H9 (cell line): ENCODE measurements at places on chromosomes 13 and 19. TPM values are rescaled to one million over a fixed set of nuclear protein-coding genes. Genes with fewer than 3 reads are reported as not detected.
A peak's percentile ranks its signal among the peaks of the same experiment; 100 is the strongest.

GRCh38 chr13:91544723-91545122 lies 146.3 kb downstream of the GPC5 start:
- no peaks in the 10 kb centered on the region for H3K4me1 ChIP-seq
- no peak overlapping the region for H3K4me3 ChIP-seq
- no peaks in the 10 kb centered on the region for H3K36me3 ChIP-seq
- no peaks in the 10 kb centered on the region for H3K27me3 ChIP-seq
- no peak overlapping the region for H3K27ac ChIP-seq

DNA sequence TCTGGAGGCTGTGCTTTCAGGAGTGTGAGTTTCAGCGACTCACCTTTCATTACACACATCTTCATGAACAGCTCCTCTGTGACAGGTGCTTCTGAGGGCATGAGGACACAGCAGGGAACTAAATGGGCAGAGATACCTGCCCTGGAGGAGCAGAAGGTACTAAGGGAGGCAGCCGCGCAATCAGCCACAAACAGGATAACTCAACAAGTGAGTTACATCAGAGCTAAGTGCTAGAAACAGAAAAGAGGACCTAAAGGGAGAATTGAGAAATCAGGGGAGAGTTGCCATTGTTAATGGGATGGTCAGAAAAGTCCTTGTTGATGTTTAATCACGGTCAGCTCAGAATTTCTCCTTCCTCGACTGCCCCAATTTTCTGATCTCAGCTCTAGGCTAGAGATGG lies 42.5 kb downstream of the SYDE1 start:
- H3K27ac ChIP-seq = no peak overlapping the region
- no peak for DNase-seq
- 0 out of 3 replicates have a peak, but pooled peaks cover 2% of the 10 kb centered on the region for H3K36me3 ChIP-seq
- no peaks in the 10 kb centered on the region for H3K27me3 ChIP-seq
- no peaks in the 10 kb centered on the region for H3K4me1 ChIP-seq

DNA sequence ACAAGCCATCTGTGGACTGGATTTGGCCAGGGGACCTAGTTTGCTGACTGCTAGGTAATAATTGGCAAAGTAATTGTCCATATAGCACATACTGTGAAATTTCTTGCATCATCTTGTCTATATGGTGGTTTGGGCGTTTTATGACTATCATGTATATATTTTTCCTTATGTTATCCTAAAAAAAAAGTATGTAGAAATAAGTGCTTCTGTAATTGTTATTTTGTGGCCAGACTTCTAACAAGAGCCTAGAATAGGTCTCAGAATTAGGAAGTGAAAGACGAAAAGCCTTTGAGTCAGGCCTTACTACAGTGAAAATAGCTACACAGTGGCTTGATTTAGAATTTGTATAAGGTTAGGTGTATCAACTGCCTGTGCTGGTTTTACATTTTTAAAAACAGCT lies 4.2 kb downstream of the FNDC3A start:
- no peak for DNase-seq
- H3K4me1 ChIP-seq = peaks cover 6% of the 10 kb centered on the region; the same call in 1 of the 2 replicates
- no peaks in the 10 kb centered on the region for H3K27me3 ChIP-seq
- H3K27ac ChIP-seq = peak overlapping the region; percentile 39
- no peaks in the 10 kb centered on the region for H3K36me3 ChIP-seq

- H3K36me3 ChIP-seq = no peaks in the 10 kb centered on the region
- no peak overlapping the region for H3K27ac ChIP-seq
- no peak for DNase-seq
- no peaks in the 10 kb centered on the region for H3K4me1 ChIP-seq
These were observed 221.1 kb downstream of the ITGBL1 start for GRCh38 chr13:101673360-101674105.

PLA2G4C gene
- total RNA-seq = 6.5 and 7.0 TPM in 2 replicates
